ENCODE measurements at places on chromosomes 7 and 10.

GRCh38 chr10:99917963-99918825 is 91.6 kb downstream of the DNMBP start:
- DNase-seq, result no peak

GRCh38 chr10:125034675-125035074 is 92.8 kb downstream of the ZRANB1 start:
- DNase-seq, result no peak

DNA sequence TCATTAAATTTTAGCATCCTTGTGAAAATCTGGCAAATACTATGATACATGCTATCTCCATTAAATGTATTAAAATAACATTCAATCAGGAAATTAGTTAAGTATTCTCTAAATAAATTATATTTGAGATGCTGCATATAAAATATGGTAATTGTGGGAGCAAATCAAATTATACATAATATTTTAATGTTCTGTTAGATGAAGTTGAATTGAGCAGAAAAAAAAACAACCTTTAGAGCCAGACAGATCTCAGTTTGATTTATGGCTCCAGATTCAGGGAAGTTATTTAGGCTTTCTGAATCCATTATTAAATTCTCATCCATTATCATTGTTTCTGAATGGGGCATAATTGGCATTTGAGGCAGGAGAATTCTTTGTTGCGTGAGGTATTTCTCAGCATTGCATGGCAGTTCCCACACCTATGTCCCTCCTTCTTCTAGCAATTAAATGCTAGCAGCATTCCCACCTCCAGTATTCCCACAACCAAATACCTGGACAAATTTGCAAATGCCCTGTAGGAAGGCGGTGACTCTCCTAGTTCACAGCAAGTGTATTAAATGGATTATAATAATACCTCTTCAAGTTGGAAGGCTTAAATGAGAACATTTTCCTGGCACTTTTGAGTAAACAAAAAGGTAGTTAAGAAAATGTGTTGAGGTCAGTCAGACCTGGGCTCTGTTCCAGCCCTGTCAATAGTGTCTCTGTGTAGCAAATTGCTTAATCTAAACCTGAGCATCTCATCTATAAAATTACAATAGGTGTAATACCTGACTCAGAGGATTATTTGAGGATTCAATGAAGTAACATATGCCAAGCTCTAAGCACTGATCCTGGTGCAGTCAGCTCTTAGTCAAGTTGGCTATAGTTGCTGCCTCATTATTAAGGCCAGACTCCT is 108.9 kb downstream of the RNLS start:
- no peak for DNase-seq

DNA sequence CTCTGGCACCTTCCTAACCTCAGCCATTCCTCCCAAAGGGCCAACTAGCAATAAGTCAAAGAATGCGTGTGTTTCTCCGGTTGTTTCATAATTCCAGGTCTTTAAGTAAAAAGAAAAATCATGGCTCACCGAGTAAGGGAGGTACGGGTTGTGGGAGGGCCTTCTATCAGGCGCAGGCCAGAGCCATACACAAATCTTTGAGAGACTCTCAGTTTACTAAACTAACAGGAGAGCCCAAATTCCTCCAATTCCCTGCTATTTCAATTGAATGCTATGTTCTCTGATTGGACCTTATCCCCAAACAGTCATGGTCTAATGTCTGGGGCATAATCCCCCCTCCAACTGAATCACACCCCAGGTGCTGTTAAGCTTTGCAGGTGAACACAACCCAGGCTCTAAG is 26.2 kb upstream of the SLF2 start:
- no peak for DNase-seq
